ENCODE measurements at places on chromosomes 12 and 14.

DNA sequence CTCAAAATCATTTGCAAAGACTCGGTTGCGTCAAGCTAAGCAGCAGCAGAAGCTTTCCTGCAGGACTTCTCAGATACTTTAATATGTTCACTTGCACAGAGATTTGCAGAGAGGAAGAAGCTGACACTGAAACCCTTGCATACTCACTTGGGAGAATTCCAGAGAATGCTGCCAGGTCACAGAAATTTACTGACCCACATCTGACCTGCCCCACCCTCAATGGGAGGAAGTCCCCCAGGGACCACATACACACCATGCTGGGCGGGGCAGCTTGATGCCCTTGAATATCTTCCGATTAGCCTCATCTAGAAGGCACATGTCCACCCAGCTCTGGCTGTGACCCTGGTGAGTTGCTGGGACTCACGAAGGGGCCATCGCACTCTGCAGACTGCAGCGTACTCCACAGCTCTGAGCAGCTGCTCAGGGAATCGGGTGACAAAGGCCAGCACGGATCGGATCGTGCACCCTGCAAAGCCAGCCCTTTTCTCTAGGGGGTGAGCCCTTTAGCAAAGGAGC, 83.2 kb downstream of the ITPK1 start:
- no peak for DNase-seq

GRCh38 chr12:28869197-28869596, 279.9 kb upstream of the FAR2 start:
- no peak for DNase-seq

DNA sequence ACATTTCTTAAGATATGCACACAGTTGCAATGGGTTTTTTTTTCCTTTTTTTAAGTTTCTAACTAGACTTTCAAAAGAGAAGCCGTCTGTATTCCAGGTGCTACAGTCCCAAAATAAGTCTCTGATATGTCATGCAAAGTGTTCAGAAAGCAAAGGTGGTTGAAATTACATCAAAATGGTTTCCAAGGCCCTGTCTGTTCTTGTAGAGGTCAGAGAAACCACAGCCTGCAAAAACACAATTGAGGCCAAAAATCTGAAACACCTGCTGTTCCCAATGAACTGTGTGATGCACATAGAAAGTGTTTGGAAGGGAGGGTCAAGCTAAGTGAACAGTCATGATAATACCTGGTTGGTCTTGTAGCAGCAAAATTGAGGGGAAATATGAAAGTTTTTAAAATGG, 91.0 kb downstream of the VRK1 start:
- no peak for DNase-seq

DNA sequence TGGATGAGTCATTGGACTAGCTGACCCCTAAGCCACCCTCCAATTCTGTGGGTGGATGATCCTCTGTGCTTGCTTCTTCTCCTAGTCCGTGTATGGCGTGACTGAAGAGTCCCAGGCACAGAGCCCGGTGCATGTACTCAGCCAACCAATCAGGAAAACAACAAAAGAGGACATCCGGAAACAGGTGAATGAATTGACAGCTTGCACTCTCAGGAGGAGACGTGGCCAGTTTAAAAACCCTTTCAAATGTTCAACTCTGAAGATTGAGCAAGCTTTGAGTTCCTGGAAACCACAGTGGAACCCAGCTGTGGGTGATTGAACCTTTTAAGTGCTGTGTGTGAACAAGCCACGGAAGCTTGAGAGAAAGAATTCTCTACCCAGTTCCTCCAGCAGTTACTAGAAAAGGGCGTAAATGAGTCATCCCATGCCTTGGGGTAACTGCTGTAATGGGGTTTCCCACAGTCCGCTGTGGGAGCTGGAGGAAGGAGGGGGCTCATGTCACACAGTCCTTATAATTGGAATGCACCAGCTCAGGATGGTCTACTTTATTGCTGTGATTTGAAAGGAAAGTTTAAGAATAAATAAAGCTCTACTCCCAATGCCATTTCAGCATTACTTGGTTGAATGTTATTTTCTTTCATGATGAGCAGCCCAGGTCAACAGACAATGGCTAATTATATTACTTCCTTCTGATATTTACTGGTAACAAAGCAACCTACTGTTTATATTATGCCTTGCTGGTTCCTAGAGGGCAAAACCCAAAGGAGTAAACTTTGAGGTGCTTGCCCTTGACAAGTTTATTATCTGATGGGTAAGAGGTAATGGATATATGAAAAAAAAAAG, 417.0 kb downstream of the DPF3 start:
- DNase-seq = peak; percentile 64

DNA sequence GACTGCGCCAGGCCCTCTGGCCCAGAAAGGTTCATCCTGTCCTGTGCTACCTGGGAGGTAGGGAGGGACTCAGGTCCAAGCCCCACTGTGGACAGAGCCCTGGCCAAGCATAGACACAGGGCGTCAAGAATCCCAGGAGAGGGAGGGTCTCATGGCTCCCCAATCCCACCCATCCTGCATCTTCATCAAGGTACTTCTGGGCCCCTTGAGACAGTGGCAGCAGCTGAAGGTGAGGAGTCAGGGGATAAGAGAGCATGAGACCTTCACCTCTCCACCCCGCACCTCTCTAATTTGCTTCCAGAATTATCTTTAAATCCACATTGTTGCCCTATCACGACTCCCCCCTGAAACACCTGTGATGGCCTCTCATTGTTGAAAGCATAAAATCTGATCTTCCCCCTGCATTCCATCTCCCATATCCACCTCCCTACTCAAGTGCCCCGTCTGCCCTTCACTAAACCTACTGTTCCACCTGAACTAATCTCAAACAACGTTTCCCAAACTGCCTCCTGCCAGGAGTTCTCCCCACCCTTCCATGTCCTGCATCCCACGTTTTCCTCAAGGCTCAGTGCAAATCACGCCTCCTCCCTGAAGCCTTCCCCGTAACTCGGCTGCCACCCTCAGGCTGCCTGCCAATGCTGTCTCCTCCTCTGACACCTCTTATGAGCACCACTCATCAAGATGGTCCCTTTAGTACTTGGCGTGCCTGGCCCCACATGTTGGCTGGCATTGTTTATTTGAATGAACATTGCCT, 27.1 kb downstream of the KRT18 start:
- DNase-seq = no peak

DNA sequence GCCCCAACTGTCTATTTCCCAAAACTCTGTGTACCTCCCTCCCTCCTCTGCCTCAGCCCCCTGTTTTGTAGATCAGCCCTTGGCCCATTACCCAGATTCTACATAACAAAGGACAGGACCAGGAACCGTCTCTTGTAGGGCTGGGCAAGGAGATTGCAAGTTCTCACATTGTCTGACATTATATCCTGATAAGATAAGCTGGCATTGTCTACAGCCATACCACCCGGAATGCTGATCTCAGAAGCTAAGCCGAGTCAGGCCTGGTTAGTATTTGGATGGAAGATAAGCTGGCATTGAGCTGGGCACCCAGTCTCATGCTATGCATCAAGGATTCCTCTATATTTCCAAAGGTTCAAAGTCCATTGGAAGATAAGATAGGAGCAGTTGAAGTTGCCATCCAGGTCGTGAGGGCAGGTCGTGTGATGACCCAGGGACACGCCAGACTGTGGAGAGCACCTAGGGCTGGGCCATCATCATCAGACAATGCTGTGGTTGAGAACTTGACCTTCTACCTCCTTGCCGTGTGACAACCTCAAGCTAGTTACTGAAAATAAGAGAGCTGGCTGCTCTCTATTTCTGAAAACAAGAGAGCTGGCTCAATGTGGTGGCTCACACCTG, 29.5 kb downstream of the PHETA1 start:
- DNase-seq = peak; percentile 18
